Stimulated activated CD8-positive, alpha-beta memory T cell treated with anti-CD3 and anti-CD28 coated beads, Interleukin-7, amount 100 ng/mL, for 48 hours (primary cell): ENCODE measurements at places on chromosomes 6 and 20.

GRCh38 chr6:56009636-56010035 lies 134.2 kb upstream of the BMP5 start:
- no peak for DNase-seq

DNA sequence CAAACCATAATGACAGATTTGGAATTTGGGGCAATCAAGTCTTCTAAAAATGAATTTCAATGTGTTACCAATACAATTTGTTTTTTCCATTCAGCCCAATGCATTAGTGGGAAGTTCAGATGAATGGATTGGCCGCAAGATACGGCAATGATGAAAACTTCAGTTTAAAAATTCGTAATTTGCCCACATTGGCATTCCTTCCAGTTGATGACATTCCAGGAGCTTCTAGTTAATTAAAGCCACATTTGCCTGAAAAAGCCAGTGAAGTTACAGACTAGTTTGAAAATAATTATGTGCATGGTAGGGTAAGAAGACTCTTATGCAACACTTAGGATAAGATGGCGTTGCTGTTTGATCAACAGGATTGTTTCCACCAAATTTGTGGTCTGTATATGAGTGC lies 46.2 kb downstream of the NHLRC1 start:
- no peak for DNase-seq

DNA sequence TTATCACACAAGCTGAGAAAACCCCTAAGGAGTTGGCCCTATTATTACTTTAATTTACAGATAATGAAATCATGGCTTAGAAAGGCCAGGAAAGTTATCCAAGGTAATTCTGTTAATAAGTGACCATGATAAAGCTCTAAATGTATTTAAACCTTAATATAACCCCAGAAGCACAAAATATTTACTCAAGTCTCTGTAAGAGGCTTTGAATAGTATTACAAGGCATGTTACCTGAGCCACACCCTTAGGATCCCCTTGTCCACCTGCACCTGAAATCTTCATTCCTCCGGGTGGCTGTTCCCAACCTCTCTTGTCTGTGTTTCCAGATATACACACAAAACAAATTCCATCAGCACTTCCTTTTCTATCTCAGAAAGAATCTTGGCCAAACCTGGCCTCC lies 271.6 kb upstream of the BMP2 start:
- no peak for DNase-seq

- DNase-seq, result no peak
Observed at GRCh38 chr6:120211955-120212792, 862.6 kb upstream of the MAN1A1 start.

- no peak for DNase-seq
Observed at GRCh38 chr6:138229663-138230179, 11.4 kb upstream of the PBOV1 start.

DNA sequence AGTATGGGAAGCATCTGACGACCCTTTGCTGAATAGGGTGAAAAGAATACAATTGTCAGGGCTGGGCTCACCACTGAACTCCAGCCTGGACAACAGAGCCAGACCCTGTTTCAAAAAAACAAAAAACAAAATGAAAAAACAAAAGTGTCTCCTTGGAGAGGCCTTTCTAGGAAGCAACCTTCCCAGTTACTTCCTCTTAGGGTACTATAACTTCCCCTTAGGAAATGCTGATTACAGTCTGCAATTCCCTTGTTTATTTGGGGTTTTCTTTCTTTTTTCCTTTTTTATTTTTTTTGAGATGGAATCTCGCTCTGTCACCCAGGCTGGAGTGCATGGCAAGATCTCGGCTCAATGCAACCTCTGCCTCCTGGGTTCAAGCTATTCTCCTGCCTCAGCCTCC lies 20.5 kb upstream of the TTPAL start:
- DNase-seq, result no peak

- no peak for DNase-seq
Observed at GRCh38 chr6:111307275-111307858, 175.7 kb downstream of the REV3L start.

DNA sequence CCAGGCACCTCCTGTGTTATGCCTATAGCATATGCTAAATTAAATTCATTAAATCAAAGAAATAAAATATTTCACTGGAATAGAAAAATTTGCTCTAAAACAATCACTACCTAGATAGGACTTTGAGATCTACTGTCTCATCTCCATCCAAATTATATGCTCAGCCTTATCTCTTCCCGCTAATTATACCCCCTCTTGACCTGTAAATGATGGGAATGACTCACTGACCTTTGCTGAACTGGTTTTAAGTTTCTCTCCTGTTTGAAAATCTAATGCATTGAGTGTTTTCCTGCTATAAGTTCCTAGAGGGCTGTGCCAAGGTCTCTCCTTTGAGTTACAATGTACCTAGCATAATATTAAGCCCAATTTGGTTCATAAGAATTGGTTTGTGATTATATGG lies 110.1 kb downstream of the BMP2 start:
- no peak for DNase-seq

DNA sequence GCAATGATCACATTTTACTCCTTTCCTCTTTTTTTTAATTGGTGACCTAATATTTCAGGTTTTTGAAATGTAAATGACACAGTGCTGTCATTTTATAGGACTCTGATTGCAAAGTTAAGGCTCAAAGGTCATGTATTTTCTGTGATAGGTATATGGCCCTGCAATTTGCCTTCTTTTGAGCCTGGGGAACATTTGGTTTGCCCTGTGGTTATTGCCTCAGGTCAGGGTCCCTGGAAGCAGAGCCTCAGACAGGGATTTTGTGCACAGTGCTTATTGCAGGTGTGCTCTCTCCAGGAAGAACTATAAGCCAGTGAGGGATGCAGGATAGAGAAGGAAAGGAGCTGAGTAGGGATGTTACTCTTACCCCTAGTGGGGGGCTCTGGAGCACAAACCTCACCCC lies 229.3 kb upstream of the ECI2 start:
- no peak for DNase-seq

- no peak for DNase-seq
Observed at GRCh38 chr6:119533603-119534279, 184.2 kb upstream of the MAN1A1 start.

- no peak for DNase-seq
Observed at GRCh38 chr20:44594730-44595129, 12.4 kb downstream of the PKIG start.

DNA sequence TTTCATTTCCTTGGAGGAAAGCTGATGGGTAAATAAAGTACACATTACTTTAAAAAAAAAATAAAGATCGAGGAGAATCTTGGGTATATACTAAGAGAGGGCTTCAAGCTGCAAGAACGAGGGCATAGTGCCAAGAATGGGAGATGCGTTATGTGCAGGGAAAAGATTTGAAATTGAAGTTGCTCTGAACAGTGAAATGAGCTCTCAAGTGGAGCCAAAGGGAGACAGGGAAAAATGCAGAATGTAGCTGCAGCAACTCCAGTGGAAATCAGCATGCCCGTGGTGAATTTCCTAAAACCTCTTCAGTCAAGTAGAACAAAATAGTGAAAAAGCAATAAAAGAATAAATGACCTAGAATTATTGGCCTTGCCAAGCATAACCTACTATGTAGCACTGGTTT lies 11.4 kb upstream of the COL9A1 start:
- no peak for DNase-seq

DNA sequence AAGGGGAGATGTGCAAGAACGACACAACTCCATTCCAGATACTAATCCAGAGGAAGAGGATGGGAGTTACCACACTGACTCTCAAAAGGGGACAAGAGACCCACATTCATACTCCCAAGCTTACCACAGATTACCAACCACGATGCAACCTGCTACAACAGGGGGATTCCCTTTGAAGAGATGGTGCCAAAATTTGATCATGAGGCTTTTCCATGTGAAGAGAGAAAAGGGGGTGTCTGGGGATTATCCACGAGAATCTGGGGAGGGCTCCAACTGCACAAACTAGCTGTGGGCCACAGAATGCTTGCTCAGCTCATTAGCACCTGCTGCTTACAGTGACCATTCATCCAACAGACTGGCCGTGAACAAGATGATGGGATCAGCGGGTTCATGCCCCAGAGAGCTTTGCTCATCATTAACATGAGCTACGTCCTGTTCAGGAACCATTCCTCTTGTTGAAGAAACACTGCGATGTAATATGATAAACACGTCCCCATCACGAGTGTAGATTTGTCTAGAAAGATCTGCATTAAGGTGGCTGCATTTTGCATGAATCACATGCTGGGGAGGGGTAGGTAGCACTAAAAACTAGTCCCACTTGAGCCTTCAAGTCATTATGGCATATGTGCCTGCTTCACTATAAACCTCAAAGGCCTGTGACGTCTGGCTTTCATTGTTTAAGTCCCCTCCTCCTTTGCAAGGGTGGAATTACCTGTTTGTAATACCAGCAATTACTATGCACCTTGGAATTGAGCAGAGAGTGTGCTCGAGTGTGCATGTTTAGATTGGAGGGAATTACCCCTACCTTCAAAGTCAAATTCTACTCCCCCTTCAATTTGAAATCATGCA lies 4.0 kb downstream of the PLAGL2 start:
- no peak for DNase-seq

DNA sequence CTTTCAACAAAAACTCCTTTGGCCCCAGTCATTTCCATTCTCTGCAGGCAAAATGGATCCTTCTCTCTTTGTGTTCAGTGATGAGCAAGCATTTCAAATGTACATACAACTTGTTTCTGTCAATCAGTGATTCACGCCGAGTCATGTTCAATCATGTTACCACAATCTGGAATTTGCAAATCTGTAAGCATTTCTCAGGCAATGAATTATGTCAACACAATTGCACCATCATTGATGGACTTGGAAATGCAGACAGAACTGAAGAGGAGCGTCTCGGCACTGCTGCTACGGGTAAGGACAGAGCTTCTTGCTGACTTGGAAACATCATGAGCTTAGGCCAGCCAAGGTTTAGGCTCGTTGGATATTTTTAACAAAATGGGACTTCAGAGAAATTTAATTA lies 132.8 kb upstream of the AGPAT4 start:
- DNase-seq, result no peak

- no peak for DNase-seq
Observed at GRCh38 chr6:152727507-152727906, 23.1 kb upstream of the VIP start.

GRCh38 chr20:24933266-24933908 lies 15.7 kb upstream of the CST7 start:
- no peak for DNase-seq
